Muscle of back (tissue), 13 donors: ENCODE measurements at places on chromosomes 5 and 9. TPM values are rescaled to one million over a fixed set of nuclear protein-coding genes. Genes with fewer than 3 reads are reported as not detected.

The LRRC19 gene
- 0.10 TPM for polyA plus RNA-seq

The WNT8A gene
- not detected for polyA plus RNA-seq

The ROPN1L gene
- not detected for polyA plus RNA-seq

The MRPS30 gene
- 39.3 TPM for polyA plus RNA-seq

DNA sequence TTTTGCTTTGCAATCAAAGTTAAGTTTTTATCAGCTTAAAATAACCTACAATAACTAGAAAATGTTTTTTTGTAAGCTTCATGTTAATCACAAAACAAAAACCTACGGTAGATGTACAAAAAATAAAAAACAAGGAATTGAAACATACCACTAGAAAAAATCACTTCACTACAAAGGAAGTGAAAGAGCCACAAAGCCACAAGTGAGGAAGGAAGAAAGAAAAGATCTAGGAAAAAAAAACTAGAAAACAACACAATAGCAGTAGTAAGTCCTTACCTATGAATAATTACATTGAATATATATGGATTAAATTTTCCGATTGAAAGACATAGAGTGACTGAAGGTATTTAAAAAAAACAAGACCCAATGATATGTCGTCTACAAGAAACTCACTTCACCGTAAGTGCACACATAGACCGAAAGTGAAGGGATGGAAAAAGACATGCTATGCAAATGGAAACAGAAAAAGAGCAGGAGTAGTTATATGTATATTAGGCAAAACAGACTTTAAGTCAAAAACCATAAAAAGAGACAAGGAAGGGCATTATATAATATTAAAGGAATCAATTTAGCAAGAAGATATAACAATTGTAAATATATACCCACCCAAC lies 13.4 kb upstream of the ZDHHC21 start:
- no peak for DNase-seq

DNA sequence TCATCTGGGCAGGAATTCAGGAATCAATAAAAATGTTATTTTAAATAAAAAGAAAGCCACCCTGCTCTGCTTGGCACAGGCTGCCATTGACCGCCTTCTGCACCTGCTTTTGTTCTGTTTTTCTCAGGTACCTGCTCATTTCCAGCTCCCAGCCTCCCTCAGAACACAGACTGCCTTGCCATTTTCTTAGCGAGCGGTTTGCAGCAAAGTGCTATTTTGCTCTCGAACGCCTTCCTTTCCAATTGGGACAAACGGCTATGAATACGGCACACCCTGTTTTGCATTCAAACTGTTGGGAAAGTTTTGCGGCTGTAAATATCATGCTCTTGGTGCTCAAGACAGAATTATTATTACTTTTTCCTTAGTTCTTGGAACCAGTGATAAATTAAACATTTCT lies 25.1 kb upstream of the FCN1 start:
- DNase-seq = peak; percentile 67

DNA sequence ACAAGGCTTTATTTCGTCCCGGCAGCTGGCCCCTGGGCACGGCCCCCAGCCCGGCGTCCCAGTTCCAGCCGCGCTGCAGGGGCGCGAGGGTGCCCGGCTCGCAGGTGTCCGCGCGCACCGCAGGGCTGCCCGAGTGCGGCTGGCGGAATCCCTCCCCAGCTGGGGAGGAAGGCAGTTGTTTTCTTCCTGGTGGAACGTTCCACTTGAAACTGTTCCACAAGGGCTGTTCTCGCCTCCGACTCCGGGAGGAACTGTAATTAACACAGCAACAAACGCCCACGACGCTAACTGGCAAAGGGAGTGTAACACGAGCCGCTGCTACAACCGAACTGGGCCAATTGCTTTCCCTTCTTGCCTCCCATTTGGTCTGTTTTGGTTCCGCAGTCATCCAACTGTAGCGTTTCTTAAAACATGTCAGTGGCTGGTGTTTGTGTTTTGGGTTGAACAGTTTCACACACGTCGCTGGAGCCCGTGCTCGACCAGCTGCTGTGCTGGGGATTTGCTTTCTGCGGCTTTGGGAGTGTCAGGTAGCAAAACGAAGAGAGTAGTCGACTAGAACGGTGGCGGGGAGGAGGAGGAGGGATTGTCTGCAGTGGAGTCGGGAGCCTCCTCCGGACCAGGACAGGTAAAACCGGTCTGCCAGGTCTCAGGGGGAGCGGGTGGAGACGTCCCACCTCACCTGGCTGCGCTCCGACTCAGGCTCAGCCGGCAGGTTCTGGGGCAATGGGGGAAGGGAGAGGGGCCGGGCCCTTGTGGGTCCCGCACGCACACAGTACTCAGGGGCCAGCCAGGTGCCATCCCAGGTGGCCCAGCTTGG lies 131.6 kb upstream of the NIPBL start:
- DNase-seq = peak; percentile 56

DNA sequence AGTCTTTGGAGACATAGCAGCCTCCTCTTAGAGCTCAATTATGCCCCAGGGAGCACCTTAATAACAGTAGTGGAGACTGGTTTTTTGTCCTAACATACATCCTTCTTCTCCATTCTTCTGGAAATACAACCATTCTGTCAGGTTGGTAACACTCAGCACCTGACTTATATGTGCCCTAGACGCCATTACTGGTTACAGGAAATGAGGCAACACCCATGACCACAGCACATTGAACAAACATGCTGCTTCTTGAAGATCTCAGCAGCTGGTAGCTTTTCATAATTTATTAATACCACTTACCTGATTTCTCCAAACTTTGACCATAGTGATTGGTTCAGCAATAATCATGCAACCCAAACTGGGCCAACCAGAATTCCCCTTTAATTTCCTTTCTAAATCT lies 25.1 kb upstream of the TRPM3 start:
- DNase-seq = no peak

DNA sequence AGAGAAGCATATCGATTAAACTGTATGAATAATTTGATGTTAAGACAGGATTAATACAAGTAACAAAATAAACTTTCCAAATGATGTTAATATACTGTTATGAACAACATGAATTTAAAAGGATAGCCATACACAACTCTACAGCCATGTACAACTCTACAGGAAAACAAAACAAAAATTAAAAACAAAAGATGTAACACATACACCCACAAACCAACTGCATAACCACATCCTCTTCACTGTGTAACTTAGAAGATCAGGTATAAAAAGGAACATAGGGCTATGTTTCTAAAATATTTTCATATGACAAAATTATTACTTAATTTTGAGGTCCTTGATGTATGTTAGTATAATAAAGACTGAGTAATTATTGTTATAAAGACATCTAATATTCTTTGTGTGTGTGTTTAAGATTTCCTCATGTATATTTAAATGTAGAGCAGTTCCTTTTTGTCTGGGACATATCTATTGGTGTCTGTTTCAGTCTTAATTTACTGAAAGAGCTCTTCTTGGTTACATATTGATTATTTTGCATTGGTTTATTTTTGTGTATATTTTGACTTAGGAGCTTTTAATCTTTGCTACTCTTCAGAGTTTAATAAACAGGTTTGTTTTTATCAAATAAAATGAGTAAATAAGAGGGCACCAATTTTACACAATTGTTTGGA lies 966.8 kb upstream of the CTNND2 start:
- DNase-seq = no peak

GRCh38 chr5:7246287-7246686 lies 149.7 kb upstream of the ADCY2 start:
- no peak for DNase-seq

DNA sequence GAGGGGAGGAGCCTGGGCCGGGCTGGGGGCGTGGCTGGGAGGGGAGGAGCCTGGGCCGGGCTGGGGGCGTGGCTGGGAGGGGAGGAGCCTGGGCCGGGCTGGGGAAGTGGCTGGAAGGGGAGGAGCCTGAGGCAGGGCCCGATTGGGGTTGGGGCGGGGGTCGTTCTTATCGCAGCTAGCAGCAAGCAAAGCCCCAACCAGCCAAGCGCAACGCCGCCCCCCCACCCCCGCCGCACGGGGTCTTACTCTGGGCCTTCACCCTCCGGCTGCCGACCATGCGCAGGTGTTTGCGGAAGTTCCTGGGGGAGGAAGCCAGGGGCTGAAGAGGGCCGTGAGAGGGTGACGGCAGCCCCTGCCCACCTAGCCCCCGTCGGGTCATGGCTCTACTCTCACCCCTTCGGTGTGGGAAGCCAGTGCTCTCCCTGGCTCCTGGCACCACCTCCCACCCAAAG lies 5.0 kb downstream of the NSMF start:
- no peak for DNase-seq

GRCh38 chr9:3856592-3856991 lies 330.8 kb upstream of the RFX3 start:
- DNase-seq = no peak

DNA sequence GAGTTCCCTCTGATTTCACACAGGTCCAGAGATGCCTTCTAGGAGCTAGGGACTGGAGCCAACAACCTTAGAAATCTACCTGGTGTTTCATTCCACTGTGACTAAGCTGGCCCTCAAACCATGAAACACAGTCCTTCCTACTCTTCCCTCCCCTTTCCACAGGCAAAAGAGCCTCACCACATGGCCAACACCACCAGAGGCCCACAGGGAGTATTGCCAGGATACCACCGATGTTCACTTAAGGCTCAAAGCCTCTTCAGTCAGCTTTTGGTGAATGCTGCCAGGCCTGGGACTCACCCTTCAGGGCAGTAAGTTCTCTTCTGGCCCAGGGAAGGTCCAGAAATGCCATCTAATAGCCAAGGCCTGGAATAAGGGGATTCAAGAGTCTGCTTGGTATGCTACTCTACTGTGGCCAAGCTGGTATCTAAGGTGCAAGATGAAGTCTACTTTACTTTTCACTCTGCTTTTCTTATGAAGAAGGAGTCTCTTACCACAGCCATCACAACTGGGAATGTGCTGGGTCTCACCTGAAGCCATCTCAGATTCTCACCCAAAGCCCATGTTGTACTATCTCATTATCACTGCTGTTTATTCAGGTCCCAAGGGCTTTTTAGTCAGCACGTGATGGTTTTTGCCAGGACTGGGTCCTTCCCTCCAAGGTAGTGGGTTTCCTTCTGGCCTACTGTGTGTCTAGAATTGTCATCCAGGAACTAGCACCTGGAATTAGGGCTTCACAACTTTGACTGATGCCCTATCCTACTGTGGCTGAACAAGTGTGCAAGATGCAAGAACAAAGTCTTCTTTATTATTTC lies 1018.4 kb downstream of the TAF11L14 start:
- DNase-seq = no peak

GRCh38 chr5:14138608-14139540 lies 4.3 kb upstream of the TRIO start:
- DNase-seq = peak; percentile 40

DNA sequence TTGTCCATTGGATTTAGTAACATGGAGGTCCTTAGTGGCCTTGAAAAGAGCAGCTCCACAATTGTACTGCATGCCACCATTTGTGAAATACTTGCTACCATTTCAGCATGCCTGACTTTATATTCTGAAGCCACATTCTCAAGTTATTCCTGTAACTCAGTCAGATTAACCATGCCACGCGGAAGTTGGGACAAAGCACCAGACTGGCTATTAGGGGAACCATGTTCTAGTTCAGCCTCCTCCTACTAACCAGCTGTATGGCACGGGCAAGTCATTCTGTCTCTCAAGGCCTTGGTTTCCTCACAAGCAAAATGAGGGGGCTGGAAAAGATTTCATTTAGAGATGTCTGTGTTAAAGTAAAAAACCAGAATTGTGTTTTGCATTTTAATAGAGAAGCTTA lies 418.0 kb downstream of the PLK2 start:
- no peak for DNase-seq
